ENCODE measurements at places on chromosomes 11 and 22.
A peak's percentile ranks its signal among the peaks of the same experiment; 100 is the strongest.

DNA sequence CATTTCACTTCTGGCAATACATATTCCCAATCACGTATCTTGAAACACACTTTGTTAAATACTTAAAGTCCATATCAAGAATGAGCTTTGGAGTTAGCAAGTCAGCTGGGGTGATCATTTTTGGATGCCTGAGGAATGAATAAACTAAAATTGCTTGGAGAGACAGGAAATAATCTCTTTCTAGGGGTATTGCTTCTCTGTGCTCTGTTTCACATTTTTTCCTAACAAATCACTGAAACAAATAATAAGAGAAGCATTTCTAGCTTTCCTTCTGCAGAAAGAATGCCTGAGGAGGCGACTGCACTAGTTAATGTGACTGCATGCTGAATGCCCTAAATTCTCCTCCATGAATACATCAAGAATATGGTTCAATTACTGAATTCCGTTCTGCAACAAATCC is 541.4 kb upstream of the CCDC90B start:
- no peak for DNase-seq

- DNase-seq = no peak
These were observed 18.5 kb upstream of the EI24 start for GRCh38 chr11:125550780-125551179.

- DNase-seq = no peak
These were observed 35.3 kb downstream of the PPM1F start for GRCh38 chr22:21917181-21917958.

DNA sequence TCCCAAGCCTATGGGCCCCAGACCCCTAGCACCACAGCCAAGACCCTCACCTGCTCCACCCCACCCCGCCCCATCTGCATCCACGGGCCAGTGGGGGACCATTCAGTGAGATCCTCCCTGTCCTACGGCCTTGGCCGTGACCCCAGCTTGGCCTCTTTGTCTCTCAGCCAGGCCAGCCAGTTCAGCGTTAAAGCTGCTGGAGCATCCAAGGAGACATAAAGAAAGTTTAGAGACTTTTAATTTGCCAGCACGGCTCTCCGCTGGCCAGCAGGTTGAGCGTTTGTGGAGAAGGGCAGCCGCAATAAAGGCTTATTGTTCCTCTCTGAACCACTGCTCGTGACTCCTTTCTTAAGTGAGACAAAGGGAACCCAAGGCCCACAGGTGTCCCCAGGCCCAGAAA is 49.3 kb upstream of the LMO1 start:
- DNase-seq = no peak

DNA sequence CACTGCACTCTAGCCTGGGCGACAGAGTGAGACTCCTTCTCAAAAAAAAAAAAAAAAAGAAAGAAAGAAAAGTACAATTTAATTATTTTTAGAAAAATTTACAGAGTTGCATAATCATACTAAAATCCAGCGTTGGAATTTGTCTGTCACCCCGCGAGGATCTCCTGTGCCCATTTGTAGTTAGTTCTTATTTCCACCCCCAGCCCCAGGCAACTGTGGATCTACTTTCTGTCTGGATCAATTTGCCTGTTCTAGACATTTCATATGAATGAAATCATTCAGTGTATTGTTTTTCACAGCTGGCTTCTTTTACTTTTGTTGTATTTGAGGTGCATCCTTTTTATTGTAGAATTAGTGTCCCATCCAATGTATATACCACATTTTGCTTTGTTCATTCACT is 102.6 kb upstream of the RASSF10 start:
- DNase-seq = no peak

- DNase-seq = no peak
These were observed 41.9 kb upstream of the TSPAN18 start for GRCh38 chr11:44684859-44685281.

DNA sequence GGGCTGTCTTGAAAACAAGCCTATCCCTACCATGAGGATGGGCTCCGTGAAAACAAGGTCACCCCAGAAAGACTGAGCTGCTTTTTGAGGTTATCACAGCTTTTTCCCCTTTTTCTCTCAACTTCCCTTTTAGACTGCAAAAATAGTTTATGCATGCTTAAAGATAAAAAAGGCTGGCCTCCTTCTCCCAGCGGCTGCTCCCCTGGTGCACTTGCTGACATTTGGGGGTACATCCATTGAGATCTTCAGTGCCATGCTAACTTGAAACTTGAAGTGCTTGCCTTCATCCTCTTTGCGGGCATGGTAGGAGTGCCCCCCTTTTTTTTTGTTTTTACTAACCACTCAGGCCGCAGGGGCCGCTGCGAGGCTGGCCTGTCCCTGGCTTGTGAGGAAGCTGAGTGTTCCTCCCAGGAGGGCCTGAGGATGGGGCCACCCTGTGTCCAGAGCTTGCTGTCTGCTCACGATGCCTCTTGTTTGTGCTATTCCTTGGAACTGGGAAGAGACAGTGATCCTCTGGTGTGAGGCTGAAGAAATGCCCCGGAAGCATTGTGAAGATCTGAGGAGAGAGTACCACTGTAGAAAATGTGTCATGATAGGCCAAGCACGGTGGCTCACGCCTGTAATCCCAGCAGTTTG is 2.2 kb downstream of the TANGO2 start:
- no peak for DNase-seq

- DNase-seq = no peak
These were observed 17.5 kb downstream of the FAM227A start for GRCh38 chr22:38638728-38639127.

DNA sequence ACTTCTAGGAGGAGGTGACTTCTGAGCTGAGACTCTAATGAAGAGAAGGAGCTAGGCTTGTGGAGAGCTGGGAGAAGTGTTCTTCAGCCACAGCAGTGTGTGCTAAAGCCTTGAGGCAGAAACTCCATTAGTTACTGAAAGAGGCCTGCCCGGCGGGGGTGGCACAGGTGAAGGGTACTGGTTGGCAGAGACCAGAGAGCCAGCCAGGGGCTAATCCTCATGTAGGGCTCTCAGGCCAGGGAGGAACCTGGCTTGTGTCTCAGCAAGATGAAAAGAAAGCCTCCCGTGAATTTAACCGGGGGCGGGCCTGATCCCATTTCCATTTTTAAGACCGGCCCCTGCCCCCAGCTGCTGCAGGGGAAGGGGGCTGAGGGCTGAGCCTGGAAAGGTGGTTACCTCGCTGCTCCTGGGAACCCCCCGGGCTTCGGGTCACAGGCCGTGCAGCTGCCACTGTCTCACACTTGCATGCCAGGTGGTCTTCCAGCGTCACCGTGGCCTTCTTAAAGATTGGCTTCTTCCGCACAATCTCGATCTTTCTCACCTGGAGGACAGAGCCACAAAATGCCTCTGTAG is 15.0 kb downstream of the PDGFB start:
- no peak for DNase-seq

- no peak for DNase-seq
These were observed at the start of gene GLYAT for GRCh38 chr11:58731819-58732218. GLYAT (minus strand) TSS chr11:58731943; CDS start chr11:58724496, 7,447 bp downstream.

DNA sequence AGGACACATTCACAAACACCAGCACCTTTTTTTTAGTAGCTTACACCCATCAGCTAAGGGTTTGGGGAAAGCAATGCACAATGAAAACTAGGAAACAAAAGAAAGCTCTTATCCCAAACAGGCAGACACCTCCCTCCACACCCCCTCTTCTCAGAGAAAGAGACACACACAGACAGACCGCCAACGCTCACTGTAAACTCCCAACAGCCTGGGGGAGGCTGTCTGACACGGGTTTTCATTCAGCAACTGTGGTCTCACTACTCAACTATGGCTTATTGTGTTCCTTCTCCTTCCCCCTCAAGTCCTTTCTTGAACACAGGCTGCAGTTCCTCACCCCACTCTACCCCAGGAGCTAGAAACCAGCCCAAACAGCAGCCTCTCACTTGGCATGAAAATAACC is 123.4 kb downstream of the C11orf58 start:
- DNase-seq = no peak

- DNase-seq = no peak
These were observed 83.6 kb downstream of the FLI1 start for GRCh38 chr11:128777369-128778011.

GRCh38 chr11:86955111-86955360 is 159 bp downstream of the FZD4 start:
- DNase-seq = no peak

GRCh38 chr11:65315204-65315865 is 669 bp downstream of the CDC42EP2 start:
- DNase-seq = peak; percentile 78

GRCh38 chr11:69327741-69328191 is 33.8 kb downstream of the MYEOV start:
- no peak for DNase-seq

GRCh38 chr11:88307749-88308425 is 29.6 kb downstream of the CTSC start:
- DNase-seq = no peak
